B cell (primary cell): ENCODE measurements at places on chromosomes 7 and 10.
A peak's percentile ranks its signal among the peaks of the same experiment; 100 is the strongest.

- no peak for DNase-seq
Observed at GRCh38 chr10:113552701-113553100, at the start of gene HABP2. Gene HABP2, plus strand, starts transcription at chr10:113553053. Its CDS starts 69 bp downstream, at chr10:113553122.

- DNase-seq, result no peak
Observed at GRCh38 chr10:60086862-60087261, 180.5 kb upstream of the CCDC6 start.

DNA sequence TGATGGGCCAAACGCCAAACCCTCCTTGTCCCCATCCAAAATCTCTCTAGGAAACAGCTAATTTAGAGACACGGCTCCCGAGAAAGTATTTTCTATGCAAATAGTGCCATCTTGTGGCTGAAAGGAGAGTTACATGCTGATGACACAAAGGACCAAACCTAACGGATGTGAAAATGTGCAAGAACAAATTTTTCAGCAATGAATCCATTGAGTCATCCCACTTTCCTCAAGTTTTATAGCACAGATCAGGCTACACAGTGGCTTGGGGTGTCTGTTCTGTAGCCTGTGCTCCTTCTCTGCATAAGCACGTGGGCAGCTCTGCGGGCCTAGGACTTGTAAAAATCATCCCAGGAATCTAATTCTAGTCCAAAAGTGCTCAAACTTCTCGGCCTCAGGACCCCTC is 154.8 kb upstream of the PRR15 start:
- peak; percentile 70 for DNase-seq

DNA sequence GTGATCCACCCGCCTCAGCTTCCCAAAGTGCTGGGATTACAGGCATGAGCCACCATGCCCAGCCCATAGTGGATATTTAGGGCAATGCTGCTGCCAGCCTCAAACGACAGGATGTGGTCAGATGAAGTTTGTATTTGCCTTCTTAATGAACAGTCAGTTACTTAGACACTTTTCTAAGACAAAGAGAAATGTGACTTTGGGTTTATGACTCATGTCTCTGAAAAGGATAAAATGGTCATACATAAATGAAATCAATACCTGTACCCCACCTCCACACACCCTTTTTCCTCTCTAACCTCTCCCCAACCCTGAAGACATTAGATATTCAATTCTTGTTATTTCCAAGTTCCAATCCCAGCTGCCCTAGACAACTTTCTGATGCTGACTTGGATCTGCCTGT is 109.3 kb upstream of the INSIG1 start:
- DNase-seq, result no peak

DNA sequence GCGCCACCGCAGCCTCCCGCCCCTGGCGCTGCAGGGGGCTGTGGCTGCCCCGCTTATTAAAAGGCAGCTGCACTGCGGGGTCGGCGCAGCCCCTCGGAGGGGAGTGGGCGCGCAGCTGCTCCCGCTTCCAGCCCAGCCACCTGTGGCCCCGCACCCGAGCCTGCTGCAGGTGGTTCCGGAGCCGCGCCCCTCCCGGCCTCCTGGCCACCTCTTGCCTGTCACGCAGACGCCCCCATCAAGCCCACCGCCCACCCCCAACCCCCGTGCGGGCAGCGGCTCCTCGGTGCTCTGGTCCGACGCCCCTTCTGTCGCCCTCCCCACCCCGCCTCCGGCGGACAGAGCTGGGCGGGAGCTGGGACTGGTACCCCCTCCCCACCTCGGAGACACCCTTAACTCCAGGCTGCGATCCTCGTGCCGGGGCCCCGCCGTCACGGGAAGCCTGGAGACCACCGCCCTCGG is 549 bp downstream of the CALY start:
- no peak for DNase-seq

DNA sequence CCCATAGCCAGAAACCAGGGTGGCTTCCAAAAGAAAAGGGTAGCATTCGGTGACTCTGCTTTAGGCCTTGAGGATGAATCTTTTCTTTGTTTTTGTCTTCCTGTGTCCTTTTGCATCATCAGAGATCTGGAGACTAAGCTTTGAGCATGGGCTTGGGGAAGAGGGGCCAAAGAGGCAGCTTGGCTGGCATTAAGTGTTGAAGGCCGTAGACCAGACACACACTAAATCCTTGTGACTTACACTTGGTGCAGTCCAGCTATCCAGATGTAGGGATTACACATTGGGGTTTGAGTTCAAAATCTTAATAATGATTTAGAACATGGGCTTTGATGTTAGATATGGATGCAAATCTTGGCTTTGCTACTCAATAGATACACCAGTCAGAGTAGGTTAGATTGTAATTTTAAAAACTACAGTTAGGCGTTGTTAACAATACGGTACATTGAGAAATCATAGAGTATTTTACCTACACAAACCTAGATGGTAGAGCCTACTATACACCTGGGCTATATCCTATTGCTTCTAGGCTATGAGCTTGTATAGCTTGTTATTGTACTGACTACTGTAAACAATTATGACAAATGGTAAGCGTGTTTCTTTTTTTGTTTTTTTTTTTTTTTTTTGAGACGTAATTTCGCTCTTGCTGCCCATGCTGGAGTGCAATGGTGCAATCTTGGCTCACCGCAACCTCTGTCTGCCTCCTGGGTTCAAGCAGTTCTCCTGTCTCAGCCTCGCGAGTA is 3.5 kb downstream of the SEPTIN7 start:
- DNase-seq, result no peak

DNA sequence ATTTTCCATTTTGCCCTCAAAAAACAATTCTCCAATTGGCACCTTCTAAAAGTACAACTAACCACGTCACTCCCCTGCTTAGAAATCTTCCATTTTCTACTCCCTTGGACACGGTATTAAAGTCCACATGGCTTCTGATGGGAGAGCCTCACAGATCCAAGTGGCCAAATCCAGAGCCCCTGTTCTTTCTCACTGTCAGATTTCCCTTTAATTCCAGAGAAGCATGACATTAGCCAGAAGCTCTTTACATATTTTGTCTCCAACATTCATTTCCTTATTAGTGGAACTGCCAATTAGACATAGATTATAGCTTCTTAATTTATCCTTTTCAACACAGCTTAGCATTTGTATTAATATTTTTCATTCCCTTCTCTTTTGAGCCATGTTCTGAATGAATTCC is 118.7 kb downstream of the ELMO1 start:
- no peak for DNase-seq

DNA sequence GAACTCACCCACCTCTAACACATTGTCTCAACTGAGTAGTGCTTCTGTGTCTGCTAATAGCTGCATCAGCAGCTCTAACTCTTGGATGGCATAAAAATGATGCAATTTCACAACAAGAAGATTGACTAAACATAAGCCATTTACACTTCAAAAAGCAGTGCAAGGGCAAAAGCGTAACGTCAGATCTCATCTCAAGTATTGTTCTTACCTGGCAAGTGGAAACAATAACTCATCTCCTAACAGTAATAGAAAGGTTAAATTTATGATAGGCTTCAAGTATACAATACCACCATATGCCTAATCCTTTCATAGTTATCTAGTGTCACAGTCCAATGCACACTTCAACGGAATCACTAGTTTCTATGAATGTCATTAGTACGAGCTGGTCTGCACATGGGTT is 14.8 kb downstream of the TPK1 start:
- no peak for DNase-seq

- no peak for DNase-seq
Observed at GRCh38 chr10:94183666-94184264, 179.0 kb downstream of the NOC3L start.

DNA sequence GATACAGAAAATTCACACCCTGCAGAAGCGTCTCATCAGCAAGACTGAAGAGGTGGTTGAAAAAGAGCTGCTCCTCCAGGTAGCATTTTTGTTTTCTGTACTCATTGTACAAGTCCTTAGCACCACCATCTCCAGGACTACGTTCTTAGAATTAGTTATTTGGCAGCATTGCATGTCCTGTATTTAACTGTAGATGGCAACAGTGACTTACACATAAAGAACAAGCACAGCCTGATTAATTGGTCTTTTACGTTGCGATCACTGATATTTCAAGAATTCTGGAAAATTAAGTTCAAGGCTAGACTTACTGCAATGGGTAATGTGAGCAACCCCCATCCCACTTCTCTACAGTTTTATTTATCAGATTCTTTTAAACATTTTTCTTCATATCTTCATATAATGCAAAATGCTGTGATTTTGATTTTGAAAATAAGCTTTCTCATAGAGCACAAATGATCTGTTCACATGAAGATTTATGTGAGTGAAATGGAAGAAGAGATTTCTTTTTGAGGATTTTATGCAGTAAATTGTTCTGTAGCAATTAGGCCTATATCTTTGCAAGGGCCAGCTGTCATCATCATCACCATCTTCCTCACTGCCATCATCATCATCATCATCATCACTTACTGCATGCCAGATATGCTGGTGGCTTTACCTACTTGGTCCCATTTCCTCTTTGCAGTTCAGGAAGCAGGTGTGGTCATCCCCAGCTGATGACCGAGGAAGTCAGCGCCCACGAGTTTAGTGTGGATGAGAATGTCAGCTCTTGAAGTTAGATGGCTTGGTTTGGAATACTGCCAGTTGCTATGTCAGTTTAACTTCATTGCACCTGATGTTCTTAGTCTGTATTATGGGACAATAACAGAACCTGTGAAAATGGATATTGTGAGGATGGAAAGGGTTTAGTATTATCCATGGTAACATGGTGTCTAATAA is 53.4 kb downstream of the CFAP58 start:
- DNase-seq, result no peak

- DNase-seq, result peak; percentile 38
Observed at GRCh38 chr10:12194752-12195271, 879 bp downstream of the NUDT5 start.

DNA sequence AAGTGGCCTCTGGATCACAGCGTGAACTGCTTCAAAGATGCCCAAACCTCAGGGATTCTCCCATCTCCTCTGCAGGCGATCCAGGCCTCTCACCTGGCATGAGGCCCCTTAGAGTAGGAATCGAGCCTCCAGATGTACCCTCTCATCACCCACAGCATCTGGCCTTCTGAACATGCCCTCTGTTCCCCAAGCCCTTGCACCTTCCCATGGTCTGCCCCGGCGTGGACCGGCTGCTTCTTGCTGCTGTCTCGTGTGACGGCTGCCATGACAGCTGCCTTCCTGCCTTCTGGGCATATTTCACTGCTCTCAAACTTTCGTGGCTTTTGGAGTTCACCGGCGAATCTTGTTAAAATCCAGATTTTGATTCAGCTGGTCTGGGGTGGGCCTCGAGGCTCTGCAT is 157.2 kb upstream of the NPS start:
- no peak for DNase-seq

- no peak for DNase-seq
Observed at GRCh38 chr10:43049081-43049551, 27.8 kb upstream of the RET start.

GRCh38 chr7:44661233-44661632 is 54.8 kb downstream of the OGDH start:
- no peak for DNase-seq

DNA sequence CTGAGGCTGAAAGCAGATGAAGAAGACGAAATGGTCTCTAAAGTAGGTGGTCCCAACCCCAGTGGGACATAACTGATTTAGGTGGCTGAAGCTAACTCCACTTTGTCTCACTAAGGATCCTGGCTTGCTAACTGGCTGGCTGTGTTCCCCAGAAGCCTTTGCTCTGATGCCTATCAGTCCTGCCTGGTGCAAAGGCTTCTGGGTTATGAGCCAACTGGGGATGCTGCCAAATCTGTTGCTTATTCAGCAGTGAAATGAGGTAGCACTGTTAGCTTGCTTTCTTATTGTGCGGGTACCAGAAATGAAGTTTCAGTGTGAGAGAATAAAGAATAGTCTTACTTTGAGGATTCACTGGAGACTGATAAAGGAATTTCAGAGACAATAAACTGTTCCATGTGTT is 18.1 kb downstream of the PRKG1 start:
- DNase-seq, result no peak

GRCh38 chr10:97854743-97855142 is 5.1 kb downstream of the GOLGA7B start:
- no peak for DNase-seq

GRCh38 chr10:13317474-13317873 is 17.6 kb upstream of the PHYH start:
- no peak for DNase-seq

- no peak for DNase-seq
Observed at GRCh38 chr7:121000081-121000983, 11.8 kb downstream of the CPED1 start.

DNA sequence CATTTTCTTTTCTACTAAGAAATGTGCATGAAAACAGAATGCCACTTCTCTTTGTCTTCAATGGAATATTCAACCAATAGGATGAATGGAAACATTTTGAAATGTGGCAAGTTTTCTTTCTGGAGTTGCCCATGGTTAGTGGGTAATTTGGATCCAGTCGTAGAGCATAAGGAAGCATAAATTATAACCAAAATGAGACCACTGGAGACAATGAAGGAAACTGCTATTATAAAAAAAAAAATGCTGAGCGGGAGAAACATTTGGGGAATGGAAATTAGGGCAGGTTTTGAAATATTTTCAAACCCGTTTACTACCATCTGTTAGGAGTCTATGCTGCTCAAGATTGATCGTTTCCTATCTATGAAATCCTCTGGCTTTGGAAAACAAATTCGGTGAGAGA is 182.9 kb upstream of the PRKCQ start:
- no peak for DNase-seq

DNA sequence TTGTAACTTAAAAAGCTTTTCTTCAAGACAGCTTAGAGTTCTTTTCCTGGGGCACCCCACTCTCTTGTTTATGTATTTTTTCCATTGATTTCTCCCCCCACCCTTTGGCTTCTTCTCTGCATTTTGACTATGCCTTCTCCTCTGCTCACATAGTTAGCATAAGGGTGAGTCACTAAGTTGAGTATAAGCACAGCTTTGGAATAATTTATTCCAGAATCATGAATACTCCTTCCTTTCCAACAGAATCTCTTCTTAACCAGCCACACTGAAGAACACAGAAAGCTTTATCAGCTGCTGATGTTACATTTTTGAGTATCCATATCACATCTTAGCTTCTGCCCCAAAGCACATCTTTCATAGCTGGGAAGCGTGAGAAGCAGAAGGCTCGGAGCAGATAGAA is 449.5 kb upstream of the MKI67 start:
- no peak for DNase-seq

GRCh38 chr10:93464776-93465388 is 17.3 kb downstream of the MYOF start:
- no peak for DNase-seq

GRCh38 chr10:62323751-62324150 is 50.4 kb upstream of the ZNF365 start:
- DNase-seq, result no peak

GRCh38 chr7:10122551-10123100 is 851.0 kb upstream of the PHF14 start:
- DNase-seq, result no peak

- no peak for DNase-seq
Observed at GRCh38 chr10:125556882-125557281, 126.1 kb downstream of the TEX36 start.
